Left lobe of liver (tissue), 2 donors: ENCODE measurements at places on chromosomes 11 and 22.
A peak's percentile ranks its signal among the peaks of the same experiment; 100 is the strongest.

DNA sequence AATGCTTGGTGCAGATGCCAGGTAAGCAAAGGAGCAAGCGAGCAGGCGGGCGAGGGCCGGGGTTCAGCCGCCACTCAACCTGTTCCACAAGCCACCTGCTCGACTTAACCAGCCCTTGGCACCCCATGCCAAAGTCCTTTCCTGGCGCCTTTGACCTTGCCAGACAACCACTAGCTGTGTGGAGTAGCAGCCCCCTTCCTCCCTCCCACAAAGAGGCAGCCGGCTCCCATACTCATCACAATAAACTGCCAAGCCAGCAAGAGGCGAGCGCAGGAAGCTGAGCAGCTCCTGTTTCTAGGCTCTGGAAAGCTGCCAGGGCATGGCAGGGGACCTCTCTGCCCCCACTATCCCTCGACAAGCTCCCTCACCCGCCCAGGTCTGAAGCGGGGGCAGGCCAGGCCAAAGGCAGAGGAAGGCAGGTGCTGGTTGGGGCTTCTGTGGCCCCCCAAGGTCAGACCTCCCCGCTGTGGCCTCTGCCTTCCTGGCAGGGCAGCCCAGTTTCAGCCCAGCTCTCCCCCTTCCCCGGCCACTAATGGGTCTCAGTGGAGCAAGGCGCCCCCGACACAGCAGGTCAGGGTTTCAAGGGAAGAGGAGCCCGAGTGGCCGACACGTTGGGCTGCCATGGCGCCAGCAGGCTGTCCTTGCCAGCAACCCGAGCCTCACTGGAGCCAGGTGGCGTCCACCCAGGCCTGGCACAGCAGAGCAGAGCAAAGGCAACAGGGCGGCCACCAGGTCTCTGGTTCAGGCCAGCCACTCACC is 15.3 kb downstream of the MACROD1 start:
- peak; percentile 90 for DNase-seq

DNA sequence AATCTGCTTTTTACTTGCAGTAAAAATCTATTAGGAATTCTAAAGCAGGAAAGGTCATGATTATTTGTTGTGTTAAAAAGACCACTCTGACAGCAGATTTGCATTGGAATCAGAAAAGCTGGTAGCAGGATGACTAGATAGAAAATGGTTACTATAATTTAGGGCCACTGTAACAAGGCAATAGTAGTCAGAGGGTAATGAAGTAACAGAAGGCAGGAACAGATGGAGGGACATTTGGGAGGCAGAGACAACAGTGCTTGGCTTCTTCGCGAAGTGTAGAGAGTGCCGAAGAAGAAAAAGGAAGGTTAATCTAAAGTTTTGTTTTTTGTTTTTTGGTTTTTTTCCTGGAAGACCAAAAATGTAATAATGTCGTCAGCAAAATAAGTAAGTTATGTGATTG is 129.8 kb upstream of the SLC5A12 start:
- DNase-seq, result no peak

- no peak for DNase-seq
Measured at GRCh38 chr11:68767672-68768071, 16.4 kb upstream of the TESMIN start.

GRCh38 chr11:82960779-82961143 is 59.2 kb downstream of the DDIAS start:
- DNase-seq, result no peak

- no peak for DNase-seq
Measured at GRCh38 chr22:27937453-27937852, 18.4 kb upstream of the PITPNB start.
